ENCODE measurements at places on chromosomes 2 and 18. TPM values are rescaled to one million over a fixed set of nuclear protein-coding genes. Genes with fewer than 3 reads are reported as not detected.

DNA sequence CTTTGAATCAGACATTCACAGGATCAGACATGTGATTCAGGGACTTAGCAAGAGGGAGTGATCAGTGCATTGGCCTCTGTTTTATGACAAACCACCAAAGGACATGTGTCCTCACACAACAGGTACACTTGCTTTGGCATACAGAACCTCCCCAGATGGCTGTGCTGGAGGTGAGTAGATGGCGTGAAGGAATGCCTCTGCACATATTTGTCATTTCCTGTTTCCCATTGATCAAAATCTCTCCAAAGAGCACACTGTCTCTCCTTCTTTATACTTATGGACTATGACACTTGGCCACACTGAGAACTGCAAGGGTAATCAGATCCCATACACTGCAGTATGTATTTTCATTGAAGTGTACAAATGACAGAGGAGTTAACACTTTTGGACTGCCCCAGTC lies 927.6 kb downstream of the TSN start:
- H3K4me3 ChIP-seq: no peak overlapping the region
- H3K4me1 ChIP-seq: peaks cover 14% of the 10 kb centered on the region
- DNase-seq: peak; percentile 29
- H3K36me3 ChIP-seq: no peaks in the 10 kb centered on the region
- no peaks in the 10 kb centered on the region for H3K27me3 ChIP-seq

Gene GAL3ST2
- total RNA-seq: 5.3 TPM

GRCh38 chr2:158599609-158600008 lies 142.9 kb downstream of the PKP4 start:
- no peaks in the 10 kb centered on the region for H3K27me3 ChIP-seq
- no peak overlapping the region for H3K4me3 ChIP-seq
- no peak overlapping the region for H3K27ac ChIP-seq
- DNase-seq: no peak

Gene SNED1
- 5.0 TPM for total RNA-seq

- peaks cover 5% of the 10 kb centered on the region for H3K27me3 ChIP-seq
- no peaks in the 10 kb centered on the region for H3K4me1 ChIP-seq
- no peaks in the 10 kb centered on the region for H3K36me3 ChIP-seq
- DNase-seq: no peak
These were observed 156.4 kb downstream of the COPS8 start for GRCh38 chr2:237242091-237242536.

Gene PLEK
- not detected for total RNA-seq

Gene DOK1
- 20.7 TPM for total RNA-seq

DNA sequence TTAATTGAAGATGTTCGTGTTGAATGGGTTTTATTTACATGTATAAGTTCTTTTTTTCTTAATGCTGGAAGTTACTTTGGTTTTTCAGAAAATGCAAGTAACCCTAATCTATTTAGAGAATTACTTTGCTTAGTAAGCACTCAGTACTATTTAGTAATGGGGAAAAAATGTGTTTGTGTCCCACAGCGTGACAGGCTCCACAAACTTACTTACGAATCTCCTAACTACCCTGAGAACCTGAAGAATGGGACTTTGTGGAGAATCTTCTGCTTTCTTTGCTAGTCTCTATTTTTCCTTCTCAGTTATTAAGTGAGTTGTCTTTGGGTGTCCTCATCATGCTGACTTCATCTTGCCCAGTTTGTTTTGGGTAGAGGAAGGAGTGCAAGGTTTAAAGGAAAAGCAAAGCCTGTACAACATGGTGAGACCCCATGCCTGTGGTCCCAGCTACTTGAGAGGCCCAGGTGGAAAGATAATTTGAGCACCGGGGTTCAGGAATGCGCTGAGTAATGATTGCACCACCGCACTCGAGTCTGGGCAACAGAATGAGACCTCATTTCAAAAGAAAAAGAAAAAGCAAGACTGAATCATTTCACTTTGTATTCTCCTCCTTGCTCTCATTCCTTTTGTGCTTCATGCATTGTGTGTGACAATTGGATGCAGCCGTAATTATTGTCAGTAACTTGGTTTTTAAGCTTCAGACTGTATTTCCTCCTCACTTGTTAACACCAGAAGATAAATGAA lies 10.2 kb downstream of the NEDD4L start:
- no peak overlapping the region for H3K27ac ChIP-seq
- H3K4me1 ChIP-seq: no peaks in the 10 kb centered on the region
- no peaks in the 10 kb centered on the region for H3K27me3 ChIP-seq
- no peak overlapping the region for H3K4me3 ChIP-seq
- DNase-seq: no peak

- H3K27me3 ChIP-seq: no peaks in the 10 kb centered on the region
- H3K27ac ChIP-seq: no peak overlapping the region
- no peaks in the 10 kb centered on the region for H3K36me3 ChIP-seq
- no peak for DNase-seq
- no peaks in the 10 kb centered on the region for H3K4me1 ChIP-seq
These were observed 5.8 kb upstream of the PTPN4 start for GRCh38 chr2:119753930-119754321.

GRCh38 chr18:49613141-49613640 lies 51.3 kb downstream of the LIPG start:
- no peaks in the 10 kb centered on the region for H3K27me3 ChIP-seq
- H3K4me3 ChIP-seq: no peak overlapping the region
- no peak overlapping the region for H3K27ac ChIP-seq
- DNase-seq: peak; percentile 53
- H3K4me1 ChIP-seq: peaks cover 13% of the 10 kb centered on the region

Gene C1D
- 18.4 TPM for total RNA-seq

Gene SEMA4C
- 33.3 TPM for total RNA-seq

Data from A673 (cell line).